NCI-H1048 (cell line): ENCODE measurements at places on chromosomes 13 and 19.

- no peak for DNase-seq
Measured at GRCh38 chr19:17948931-17949930, 16.4 kb downstream of the CCDC124 start.

DNA sequence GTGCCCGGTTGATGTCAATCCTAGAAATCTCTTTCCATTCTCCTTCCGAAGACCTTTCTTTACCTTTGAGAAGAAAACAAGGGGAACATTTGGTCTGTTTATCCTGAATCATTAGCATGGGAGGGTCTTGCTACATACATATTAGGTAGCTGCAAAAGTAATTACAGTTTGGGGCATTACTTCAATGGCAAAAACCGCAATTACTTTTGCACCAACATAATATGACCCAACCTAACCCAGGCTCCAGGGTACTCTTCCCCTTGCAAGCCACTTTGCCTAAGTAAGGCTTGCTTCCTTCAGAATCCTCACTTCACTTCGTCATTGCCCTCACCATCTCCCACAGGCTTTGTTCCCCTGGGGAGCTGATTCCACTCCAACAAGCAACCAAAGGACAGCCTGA lies 662.7 kb downstream of the DIAPH3 start:
- no peak for DNase-seq

GRCh38 chr19:17847538-17848366 lies at the start of gene JAK3:
TSS of gene JAK3 (minus strand) at chr19:17847982. CDS start at chr19:17844417, 3,565 bp downstream.
- no peak for DNase-seq

- no peak for DNase-seq
Measured at GRCh38 chr13:110780422-110780821, 66.9 kb downstream of the ING1 start.

DNA sequence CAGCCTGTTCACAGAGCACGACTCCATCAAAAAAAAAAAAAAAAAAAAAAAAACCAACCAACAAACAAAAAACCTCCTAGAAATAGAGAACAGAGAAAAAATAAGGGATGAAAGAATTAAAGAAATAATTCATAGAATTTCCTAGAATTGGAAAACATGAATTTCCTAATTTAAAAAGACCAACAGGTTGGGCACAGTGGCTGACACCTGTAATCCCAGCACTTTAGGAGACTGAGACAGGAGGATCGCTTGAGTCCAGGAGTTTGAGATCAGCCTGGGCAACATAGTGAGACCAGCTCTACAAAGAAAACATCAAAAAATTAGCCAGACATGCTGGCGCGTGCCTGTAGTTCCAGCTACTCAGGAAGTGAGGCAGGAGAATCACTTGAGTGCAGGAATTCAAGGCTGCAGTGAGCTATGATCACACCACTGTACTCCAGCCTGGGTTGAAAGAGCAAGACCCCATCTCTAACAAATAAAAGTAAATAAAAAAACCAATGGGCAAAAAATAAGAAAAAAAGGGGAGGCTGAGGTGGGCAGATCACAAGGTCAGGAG lies 6.5 kb downstream of the SPART start:
- no peak for DNase-seq

- no peak for DNase-seq
Measured at GRCh38 chr13:29006359-29006850, 186.3 kb downstream of the MTUS2 start.

DNA sequence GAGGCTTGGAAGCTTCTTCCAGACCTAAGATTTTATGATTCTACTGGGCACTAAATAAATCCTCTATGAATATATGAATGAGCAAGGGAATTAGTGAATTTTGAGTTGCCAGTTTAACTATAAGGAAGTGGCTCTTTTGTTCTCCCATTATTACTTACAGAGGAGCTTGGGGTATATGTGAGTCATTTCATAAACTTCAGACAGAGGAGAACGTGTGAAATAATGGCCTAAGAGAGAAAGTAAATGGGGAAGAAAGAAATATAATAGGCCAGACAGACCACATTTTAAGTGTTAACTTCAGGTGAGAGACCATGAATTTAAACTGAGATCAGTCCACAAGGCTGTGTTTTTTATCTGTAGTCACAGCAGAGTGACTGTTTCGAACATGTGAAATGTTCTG lies 570.9 kb downstream of the GPC6 start:
- DNase-seq, result no peak

GRCh38 chr13:50171590-50172282 lies 156.5 kb downstream of the KCNRG start:
- DNase-seq, result no peak
